ENCODE measurements at places on chromosomes 12 and 14.

- DNase-seq: no peak
Observed at GRCh38 chr12:8493084-8493483, 20.2 kb upstream of the CLEC4D start.

DNA sequence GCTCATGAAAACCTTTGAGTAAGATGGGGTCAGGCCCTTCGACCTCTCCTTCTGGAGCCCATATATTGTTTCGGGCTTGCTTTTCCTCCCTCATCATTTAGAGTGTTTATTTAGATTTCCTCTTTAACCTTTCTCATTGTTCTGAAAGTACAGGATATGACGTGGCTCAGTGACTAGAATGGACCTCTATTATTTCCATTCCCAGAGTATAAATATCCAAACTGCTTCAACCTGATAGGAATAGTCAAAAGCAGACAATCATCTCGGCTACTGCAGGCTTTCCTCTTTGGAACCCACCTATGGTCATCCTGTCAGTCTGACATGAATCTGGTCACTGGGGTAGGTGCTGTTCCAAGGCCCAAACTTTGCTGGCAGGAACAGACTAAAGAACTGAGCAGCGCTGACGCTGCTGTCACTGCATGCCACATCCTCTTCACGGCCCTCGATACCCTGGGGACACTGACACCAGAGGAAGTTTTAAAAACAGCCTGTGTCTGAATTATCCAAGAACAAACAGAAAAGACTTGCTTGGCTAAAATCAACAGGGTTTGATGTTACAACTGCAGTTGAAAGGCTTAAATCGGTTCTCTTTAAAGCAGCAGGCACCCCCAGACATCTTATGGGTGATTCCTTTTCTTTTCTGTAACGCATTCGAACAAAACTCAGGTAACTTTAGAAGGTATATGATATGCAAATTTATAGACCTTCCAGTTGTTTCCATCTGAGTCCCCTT, 5.0 kb upstream of the DDX47 start:
- DNase-seq: no peak

GRCh38 chr12:87815771-87816585, 213.2 kb downstream of the C12orf50 start:
- DNase-seq: no peak

- no peak for DNase-seq
Observed at GRCh38 chr12:104569346-104570173, 112.8 kb downstream of the CHST11 start.

- no peak for DNase-seq
Observed at GRCh38 chr12:14577344-14577743, 9.7 kb upstream of the PLBD1 start.

DNA sequence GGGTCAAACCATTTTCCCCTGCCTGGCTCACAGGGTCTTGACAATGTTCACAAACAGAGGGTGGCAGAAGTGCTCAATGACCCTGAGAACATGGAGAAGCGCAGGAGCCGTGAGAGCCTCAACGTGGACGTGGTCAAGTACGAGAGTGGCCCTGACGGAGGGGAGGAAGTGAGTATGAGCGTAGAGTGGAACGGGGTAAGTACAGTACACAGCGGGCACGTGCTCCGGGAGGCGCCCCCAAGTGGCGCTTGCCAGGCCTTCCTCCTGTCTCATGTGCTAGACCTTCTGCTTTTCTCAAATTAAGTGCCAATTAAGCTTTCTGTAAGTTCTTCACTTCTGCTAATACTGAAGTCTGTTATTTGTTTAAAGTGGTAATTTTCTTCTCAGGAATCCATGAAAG, 35.9 kb downstream of the XRCC3 start:
- DNase-seq: no peak

DNA sequence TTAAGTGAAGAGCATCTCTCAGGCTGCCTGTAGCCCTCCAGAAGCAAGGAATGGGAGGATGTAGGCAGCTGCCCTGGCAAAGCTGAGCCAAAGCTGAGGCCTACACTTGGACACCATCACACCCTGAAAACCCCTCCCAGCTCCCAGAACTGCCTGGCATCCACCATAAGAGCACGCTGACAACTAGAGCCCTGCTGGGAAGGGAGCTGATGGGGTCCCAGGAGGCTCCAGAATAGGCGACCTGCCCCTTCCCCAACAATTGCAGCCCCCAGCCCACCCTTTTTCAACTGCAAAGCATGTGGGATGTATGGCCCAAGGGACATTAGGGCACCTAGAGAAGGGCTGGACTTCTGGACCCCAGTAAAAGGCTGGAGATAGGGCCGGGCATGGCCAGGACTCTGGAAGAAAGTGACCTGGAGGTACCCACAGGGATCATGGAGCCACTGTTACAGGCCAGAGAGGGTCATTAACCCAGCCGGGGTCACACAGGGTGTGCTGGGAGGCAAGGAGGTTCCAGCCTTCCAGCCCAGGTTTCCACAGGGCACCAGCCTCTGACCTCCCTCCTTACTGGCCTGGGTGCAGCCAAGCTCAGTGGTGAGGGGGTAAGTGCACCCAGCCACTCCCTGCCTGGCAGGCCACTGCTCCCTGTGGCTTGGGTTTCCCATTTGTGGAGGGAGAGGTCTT, 27.8 kb downstream of the FAM222A start:
- no peak for DNase-seq

- DNase-seq: no peak
Observed at GRCh38 chr12:57839996-57840395, 6.5 kb downstream of the CTDSP2 start.

DNA sequence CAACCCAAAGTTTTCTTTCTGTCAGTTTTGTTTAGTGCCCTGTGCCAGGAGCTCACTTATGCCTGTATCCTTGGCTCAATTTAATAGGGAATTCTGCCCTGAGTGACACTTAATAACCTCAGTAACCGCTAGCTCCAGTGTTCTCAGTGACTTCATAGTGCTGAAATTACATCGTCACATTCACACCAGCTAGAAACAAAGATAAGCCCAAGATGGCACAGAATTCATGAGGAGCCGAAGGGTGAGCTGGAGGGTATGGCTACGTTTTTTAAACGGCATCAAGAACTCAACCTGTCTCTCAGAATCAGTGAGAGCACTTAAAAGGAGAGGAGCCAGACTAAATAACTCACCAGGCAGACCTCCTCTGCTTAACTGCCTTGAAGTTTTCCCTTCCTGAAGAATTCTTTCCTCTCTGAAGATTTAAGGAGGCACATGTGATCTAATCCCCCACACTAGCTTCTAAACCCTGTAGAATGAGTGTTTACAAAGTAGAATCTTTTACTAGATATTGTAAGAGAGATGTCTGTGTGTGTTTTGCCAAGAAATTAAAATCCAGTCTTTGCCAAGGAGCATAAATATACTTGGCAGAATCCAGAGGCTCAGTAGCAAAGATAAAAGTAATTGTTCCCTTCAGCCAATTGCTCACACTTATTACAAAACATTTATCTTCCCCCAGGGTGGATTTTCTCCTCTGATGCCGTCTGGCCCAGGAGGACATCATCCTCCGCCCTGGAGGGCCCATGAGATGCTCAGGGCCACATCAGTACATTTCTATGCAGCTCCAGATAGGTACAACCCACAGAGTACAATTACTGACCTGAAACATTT, 37.3 kb downstream of the PTGER2 start:
- DNase-seq: peak; percentile 56

- no peak for DNase-seq
Observed at GRCh38 chr14:79420725-79421124, 790.6 kb downstream of the DIO2 start.

GRCh38 chr14:74415115-74415437, 10.9 kb downstream of the SYNDIG1L start:
- no peak for DNase-seq

DNA sequence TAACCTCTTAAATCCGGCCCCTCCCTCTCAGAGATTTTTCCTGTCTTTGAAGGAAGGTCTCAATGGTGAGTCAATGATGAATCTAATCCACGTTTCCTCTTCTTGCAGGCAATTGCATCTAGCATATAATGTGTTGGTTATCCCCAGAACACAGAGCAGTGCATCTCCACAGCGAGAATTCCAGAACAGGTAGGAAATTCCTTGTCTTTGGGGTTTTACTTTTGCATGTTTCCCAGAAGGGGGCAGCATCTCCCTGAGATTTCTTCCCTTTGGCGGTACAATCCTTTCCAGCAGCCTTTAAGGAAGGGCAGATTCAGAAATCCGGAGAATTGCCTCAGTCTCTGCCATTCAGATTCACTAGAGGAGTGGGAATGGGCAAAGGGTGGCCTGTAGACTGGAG, 128.0 kb downstream of the KCNA5 start:
- peak; percentile 33 for DNase-seq

DNA sequence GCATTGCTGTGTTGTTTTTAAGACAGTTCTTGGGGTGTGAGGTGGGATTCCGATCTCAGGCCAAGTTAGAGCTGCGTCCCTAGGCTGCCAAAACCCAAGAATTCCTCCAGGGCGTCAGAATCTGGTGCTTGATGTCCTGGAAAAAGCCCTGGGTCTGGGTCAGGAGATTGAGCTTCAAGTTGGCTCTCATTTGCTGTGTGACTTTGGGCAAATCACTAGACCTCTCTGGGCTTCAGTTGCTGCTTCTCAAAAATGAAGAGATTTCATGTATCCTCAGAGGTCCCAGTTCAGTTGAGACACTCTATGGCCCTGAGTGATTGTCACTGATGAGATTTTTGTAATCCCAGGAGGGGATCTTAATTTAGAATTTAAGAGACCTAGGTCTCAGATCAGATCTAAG, 1.9 kb downstream of the WSCD2 start:
- DNase-seq: no peak

- DNase-seq: no peak
Observed at GRCh38 chr14:95668235-95668772, 17.9 kb upstream of the TCL1B start.

GRCh38 chr12:124564232-124564958, 3.0 kb downstream of the NCOR2 start:
- no peak for DNase-seq

DNA sequence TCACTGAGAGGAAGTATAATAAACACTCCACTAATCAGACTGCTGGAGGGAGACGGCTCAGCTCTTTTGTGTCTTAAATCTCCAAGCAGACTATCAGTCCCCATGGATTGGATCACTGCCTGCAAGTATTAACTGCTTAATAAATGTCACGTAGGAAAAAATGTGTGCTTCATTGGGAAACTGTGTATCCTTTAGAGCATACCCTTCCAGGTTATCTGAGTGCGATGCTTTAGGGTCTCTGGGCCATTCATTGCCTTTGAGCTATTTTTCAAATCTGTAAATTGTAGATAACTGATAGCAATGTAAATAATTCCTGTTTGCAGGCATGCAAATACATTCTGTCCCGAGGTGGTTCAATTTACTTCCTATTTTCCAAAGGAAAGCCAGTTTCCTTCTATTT, 45.0 kb upstream of the VASH1 start:
- DNase-seq: no peak

DNA sequence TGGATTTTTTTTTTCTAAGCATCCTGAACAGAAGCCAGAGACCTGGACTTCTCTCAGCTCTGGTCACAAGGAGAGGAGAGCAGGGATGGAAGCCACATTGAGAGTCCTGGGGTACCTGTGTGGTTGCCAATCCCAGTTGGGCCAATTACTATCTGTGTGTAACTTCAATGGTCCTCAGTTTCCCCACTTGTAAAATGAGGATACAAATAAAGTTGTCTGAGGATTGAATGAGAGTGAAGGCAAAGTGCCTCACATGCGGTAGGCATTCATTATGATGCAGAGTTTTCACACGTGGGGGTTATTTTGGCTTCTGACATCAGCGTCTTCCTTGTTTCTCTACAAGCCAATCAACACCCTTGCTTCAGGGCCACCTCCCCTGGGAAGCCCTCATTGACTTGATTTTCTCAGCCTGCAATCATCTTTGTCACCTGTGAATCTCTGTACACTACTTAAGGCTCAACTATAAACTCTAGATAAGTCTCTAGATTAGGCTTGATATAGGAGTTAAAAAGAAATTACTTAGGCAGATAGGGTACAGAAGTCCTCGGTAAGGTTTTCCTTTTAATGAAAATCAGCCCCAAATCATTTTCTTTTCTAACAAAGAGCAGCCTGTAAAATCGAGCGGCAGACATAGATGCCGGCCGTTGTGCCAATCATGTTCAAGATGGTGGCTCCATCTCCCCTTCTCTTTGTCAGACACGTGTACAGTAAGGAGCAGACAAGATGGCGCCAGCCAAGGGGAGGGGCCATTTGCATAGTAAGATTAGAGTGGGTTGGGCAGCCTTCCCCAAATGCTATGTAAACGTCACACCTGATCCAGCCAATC, 37.8 kb upstream of the FICD start:
- DNase-seq: no peak

DNA sequence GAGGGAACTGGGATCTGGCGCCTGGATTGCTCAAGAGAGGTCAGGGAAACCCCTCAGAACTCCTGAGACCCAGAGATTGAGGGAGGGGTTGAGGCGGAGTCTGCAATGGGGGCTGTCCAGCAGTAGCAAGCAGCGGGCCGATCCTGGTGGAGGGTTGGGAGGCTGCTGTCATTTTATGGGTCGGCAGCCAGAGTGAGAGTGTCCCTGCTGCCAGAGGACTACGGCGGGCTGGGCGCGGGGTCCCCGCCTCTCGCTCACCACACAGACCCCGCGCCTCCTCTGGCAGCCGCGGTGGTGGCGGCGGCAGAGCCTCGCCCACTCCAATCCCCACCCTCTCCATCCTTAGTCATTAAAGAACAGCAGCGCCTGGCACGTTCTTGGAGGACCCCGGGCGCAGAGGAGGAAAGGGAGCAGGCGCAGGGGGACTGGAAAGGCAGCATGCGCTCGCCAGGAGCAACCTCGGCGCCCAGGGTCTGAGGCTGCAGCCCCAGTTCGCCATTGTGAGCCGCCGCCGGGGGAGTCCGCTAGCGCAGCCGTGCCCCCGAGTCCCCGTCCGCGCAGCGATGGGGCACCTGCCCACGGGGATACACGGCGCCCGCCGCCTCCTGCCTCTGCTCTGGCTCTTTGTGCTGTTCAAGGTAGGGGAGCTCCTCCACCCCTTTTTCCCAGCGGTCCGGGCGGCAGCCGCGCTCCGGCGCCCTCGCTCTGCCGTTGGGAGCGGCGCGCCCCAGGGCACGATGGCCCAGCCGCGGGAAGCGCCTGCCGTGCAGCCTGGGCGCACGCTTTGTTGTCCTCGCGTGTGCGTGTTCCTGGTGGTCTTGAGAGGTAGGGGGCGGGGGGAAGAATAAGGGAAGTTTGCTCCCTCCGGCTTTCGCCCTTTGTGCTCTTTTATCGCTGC, at the start of gene PTPRO:
TSS of gene PTPRO (plus strand) at position 345 of the 898 bp plus-strand sequence.
- no peak for DNase-seq

- DNase-seq: no peak
Observed at GRCh38 chr14:73457041-73457923, 1.1 kb downstream of the NUMB start.

All from right renal cortex interstitium (tissue), 3 donors.